ENCODE measurements at places on chromosomes 16 and 17.
A peak's percentile ranks its signal among the peaks of the same experiment; 100 is the strongest.

DNA sequence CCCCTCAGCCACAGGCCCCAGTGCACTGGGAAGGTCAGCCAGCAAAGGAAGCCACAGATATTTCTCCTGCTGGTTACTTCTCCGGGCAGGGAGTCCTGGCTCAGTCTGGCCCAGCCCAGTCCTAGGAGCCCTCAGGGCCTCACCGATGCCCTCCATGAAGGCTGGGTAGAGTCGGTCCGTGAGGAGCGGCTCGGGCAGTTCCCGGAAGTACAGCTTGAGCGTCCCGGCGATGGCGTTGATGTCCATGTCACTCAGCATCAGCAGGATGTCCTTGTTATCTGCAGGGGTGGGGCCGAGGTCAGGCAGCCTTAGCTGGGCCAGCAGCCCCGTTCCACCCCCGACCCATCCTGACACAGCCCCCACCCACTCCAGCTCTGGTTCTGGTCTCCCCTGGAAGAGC is 13.7 kb downstream of the TIMM22 start:
- no peak for DNase-seq

DNA sequence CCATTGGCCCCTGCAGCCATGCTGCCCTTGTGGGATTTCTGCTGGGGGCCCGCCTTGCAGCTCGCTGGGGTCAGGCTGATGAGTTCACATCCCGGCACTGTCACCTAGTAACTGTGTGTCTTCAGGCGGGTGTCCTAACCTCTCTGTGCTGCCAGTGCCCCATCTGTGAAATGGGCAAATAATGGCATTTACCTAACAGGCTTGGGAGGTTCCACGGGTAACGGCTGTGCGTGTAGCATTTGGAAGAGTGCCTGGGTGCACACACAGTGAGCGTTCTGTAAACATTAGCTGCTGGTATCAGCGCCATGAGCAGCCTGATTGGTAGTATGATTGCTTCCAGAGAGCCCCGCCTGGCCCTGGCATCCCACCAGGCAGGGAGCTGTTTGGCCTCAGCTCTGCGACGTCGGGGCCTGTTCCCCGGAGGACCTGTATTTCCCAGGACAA is 167.3 kb upstream of the GSE1 start:
- no peak for DNase-seq

GRCh38 chr17:35242158-35242804 is 591 bp upstream of the SLFN5 start:
- peak; percentile 40 for DNase-seq

- no peak for DNase-seq
Observed at GRCh38 chr16:79480056-79480455, 120.5 kb downstream of the MAF start.

- peak; percentile 87 for DNase-seq
Observed at GRCh38 chr17:66567234-66568170, 265.1 kb downstream of the PRKCA start.

DNA sequence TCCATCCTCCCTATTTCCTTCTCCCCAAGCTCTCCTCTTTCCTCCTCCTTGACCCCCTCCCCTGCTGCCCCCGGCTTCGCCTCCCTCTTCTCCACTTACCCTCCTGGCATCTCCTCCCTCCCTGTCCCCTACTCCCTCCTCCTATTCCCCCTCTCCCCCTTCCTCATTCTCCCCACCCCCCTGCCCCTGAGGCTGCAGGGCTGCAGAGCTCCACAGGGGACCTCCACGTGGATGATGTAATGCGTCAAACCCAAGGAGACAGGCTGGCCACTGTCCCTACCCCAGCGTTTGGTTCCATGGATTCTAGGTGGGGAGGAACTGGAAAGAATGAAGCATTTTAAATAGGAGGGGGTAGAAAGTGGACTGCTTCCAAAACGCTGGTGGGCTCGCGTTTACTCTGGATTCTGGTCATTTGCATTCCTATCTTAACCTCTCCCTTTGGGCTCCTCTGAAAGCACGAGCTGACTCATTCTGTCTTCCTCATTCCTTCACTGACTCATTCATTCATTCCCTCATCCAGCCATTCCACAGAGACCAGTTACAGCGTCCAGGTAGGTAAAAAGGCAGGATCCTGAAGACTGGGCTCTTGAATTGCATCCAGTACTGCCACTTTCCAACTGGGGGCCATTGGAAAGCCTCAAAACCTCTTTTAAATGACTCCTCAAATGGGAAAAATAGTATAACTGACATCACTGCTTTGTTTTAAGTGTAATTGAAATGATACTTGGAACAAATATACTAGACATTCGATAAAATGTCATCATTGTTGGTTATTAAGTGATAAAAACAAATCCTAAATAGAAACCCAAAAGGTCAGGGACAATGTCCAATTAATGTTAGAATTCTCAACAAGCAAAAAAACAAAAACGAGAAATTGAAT is 943 bp upstream of the COTL1 start:
- DNase-seq, result peak; percentile 53

Data from glutamatergic neuron (in vitro differentiated cells).